ENCODE measurements at places on chromosomes 11 and 22.

GRCh38 chr11:131430473-131431208, 60.2 kb downstream of the NTM start:
- DNase-seq, result peak; percentile 57

DNA sequence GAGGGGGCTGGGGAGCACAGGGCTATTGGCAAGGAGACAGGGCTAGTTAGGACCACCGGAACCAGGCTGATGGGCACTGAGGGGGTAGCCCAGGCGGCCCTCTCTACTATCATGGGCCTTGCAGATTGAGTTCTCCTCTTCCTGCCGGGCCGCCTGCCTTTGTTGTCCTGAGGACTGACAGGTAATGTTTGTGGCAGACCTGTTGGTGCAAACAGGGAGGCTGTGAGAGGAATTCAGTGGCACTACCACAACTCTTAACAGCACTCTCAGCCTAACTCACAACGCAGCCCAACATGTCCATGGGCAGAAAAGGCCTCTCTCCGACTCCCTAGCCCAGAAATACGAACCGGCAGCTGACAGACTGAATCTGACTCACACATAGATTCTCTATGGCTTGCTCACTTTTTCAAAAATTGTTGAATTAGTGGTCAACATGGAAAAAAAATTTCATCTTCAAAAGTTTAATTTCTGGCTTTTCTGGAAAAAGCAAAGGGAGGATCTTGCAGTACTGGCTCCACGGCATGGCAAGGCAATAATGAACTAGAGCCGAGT, 11.4 kb downstream of the KCNJ5 start:
- peak; percentile 74 for DNase-seq

DNA sequence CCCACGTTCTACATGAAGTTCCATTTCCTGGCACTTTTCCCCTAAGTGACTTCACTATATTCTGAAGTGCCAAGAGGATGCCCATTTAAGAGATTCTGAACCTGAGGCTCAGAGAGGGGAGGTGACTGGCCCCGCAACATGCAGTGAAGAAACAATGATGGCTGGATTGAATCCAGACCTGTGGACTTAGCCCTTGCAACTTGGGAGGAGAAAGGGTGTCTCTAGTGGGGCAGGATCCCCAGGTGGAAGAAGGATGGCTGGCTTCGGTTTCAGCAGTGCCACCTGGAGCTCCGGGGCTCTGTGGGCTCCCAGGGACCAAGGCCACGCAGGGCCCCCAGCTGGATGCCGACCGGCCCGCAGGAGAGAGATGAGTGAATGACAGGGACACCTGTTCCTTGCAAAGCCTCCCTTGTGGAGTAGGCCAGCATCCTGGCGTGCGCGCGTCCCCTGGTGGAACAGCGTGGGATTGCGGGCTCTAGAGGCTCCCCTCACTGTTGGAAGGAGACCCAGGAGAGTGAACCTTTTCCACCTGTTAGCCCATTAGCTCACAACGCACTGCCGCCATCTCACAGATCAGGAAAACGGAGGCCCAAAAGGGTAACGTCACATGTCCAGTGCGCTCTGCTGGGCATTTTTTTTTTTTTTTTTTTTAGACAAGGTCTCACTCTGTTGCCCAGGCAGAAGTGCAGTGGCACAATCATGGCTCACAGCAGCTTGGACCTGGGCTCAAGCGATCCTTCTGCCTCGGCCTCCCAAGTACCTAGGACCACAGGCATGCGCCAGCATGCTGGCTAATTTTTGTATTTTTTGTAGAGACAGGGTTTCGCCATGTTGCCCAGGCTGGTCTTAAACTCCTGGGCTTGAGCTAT, 104.7 kb downstream of the KIAA1671 start:
- DNase-seq, result peak; percentile 6

GRCh38 chr22:33639588-33640254, 280.6 kb downstream of the LARGE1 start:
- no peak for DNase-seq

DNA sequence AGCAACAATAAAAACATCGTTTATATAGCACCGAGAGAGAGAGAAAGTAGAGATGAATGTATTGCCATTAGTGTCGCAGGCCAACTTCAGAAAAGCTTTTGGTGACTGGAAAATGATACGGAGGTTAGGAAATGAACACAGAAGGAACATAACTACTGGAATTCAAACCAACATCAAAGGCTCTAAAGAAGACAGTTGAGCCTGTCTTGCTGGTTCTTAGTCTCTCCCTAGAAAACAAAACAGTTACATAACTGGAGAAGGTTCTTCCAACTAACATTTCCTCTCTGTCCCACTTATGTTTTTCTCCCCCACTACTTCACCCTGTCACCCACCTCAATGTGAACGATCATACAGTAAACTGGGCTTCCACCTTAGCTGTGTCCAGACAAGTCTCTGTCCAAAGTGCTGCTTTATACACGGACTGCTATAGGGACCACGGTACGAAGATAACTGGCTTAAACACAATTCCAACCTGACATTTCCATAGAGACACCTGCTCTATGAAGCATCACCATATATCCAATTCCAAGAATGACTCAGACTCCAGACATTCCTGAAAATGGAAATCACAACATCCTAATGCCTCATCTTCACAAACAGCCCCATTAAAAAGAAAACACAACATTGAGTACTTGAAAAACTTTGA, 85.2 kb upstream of the ARHGAP32 start:
- no peak for DNase-seq

- peak; percentile 75 for DNase-seq
These were observed 51.7 kb downstream of the FLI1 start for GRCh38 chr11:128745311-128746136.

- DNase-seq, result peak; percentile 83
These were observed 58.3 kb downstream of the HSD17B12 start for GRCh38 chr11:43738600-43739409.

GRCh38 chr22:38071421-38072321, 12.3 kb downstream of the SLC16A8 start:
- DNase-seq, result no peak

DNA sequence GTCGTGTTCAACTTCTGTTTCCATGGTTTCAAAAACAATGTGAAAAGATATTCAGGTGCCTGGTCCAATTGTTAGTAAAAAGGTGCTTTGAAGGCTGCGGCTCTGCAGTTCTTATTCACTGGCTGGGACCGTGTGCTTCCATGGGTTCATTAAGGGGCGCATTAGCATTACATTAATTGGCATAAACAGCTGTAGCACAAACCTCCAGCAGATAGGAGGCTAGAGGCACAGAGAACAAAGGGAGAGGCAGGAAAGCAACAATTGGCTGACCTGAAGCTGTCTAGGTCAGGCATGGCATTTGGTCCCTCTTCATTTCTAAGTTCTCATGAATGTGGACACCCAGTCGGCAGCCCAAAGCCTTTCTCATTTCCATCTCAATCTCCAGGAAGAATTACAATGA, 16.6 kb downstream of the PAK1 start:
- no peak for DNase-seq

DNA sequence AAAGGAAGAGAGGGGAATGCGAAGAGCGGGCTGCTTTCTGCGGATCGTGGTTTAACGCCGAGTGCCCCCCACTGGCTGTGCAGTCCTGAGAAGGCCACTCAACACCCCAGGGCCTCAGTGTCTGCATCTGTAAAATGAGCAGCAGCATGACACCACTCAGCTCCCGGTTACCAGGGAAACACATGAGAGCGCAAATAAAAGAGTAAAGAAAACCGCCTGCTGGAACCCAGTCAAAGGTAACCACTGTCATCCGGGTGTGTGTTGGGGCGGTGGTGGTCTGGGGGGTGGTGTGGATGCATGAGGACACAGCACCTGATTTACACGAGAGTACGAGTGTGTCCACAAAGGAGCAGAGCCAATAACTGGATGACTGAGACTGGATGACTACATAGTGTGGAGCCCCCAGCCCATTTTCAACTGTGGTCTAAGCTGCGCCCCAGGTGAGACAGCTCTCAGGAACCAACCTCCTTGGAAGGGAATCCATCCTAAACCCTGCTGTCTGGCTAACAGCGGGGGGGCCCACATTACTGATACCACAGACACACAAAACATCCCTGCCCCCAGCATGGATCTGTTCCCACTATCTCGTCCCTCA, 5.7 kb downstream of the CELSR1 start:
- DNase-seq, result no peak

DNA sequence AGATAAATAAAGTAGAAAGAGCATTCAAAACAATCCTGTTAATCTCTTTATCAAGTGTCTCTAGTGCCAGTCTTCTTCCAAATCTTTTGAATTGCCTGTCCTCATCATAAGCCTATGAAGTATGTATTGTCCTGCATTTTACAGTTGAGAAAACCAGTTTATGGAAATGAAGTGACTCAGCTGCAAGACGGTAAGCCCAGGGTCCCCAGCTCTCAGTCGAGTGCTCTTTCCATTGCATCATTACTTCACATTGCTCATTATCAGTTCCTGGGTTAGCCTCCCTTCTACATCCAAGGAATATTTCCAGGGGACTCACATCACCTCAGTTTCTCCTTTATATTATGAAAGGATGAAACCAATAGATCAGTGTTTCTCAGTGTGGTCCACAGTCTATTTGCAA, 9.1 kb upstream of the P4HA3 start:
- no peak for DNase-seq

GRCh38 chr11:13229136-13229535, 48.5 kb upstream of the BMAL1 start:
- peak; percentile 22 for DNase-seq

DNA sequence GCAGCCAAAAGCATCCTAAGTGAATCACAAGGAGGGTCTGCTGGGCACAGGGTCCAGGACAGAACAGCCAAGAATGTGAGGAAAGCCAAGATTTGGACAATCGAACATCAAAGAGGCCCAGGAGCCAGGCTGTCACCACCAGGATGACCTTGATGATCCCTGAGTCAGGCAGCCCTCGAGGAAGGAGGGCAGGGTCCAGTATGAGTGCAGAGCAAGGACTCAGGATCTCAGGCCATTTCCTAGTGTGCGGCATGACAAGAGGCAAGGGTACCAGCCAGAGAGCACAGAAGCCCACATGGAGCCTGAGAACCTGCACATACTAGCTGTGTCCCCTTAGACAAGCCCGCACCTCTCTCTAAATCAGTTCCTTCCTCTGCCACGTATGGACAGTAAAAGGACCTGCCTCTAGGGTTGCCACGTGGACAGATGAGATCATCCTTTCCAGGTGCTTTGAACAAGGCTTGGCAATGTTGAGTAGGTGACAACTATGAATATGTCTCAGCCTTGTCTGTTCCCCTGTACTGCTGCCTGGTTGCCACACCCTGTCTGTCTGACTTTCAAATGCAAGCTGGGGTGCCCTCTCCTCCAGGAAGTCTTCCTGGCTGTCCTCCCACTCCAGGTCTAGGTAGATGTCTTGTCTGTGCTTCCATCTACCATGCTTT, 32.2 kb upstream of the ISX start:
- no peak for DNase-seq

GRCh38 chr11:12995188-12995587, 13.9 kb upstream of the RASSF10 start:
- DNase-seq, result peak; percentile 11

DNA sequence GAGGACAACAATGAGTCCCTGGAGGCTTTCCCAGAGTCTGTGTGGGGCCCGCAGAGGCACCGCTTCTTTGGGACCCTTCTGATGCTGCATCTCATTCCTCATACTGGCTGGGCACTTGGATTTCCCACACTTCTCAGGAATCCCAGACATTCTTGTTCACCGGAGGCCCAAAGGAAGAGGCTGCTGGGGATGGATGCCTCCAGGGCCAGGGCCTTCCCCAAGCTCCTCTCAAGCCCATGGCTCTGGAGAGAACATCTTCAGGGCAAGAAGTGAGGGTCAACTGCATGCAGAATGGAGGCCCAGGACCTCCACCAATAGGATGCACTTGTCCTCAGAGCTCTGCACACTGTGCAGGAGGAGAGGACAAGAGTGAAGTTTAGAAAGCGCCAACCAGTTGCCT, 34.6 kb downstream of the DKK3 start:
- peak; percentile 47 for DNase-seq

- no peak for DNase-seq
These were observed 37.8 kb upstream of the NAV2 start for GRCh38 chr11:19674836-19675235.

- DNase-seq, result no peak
These were observed 770 bp downstream of the METTL15 start for GRCh38 chr11:28108958-28109357.

- DNase-seq, result no peak
These were observed 4.2 kb upstream of the LRRC32 start for GRCh38 chr11:76674517-76675400.

DNA sequence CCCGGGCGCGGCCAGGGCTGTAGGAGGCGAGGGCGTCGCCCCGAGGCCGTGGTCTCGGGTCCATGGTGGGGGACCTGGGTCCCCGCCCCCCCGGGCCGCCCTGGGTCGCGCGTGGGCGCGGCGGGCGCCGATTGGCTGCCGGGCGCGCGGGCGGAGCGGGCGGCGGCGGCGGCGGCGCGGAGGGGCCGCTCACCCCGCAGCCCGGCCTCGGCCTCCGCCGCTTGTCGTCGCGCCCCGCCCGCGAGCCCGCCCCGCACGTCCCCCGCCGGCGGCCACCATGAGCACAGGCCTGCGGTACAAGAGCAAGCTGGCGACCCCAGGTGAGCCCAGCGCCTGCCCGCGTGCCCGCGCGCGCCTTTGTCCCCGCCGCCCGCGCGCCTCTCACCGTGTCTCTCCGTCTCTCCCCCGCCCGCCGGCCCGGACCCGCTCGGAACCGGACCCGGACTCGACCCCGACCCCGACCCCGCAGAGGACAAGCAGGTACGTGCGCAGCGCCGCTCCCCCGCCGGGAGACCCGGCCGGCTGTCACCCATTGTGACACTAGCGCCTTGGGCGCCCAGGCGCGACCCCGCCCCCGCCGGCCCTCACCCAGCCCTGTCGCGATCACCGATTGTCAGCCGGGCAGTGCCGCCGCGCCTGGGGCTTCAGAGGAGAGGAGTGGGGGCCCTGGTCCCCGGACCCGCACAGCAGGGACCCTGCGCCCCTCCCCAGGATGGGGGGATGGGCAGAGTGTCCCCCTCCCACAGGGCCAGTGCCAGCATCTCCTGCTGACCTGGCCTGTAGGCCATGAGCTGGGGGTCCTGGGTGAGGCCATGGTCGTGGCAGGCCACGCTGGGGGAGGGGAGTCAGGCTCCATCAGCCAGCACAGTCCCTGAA, at the start of gene SEPTIN5:
Gene SEPTIN5 (plus strand): TSS at position 192 of the 876 bp plus-strand sequence. CDS start 86 bp downstream, at position 278.
- no peak for DNase-seq

DNA sequence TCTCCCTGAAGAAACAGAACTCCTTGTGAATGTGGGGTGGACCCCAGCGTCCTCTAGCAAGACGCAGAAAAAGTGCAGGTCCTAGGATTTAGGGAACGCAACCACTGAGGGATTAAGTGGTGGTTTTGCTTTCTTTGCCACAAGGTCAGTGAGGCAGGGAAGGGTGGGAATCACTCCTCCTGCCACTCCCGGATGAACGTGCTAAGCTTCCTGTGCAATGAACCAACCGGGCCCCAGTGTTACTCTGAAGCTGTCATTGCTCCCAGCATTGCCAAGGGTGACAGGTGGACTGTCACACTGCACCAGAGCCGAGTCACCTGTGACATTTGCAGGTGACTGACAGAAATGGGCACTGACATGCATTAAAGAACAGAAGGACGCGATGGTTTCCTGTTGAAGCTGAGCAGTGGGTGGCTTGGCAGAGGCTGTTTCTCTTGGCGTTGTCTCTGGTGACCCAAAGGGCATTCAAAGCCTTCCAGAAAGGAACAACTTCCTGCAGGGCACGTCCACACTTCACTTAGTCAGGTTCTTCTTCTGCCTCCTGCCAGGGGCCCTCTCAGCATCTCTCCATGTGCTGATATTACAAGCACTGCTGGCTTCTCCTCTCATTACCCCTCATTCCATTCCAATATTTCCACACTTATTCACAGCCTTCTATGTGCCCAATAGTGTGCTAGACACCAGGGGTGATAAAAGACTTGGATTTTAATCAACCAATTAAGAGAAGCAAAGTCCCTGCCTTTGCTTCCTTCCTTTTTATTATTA, 9.7 kb downstream of the KIRREL3 start:
- peak; percentile 39 for DNase-seq

GRCh38 chr11:71381781-71382505, 66.2 kb downstream of the DHCR7 start:
- DNase-seq, result no peak

- no peak for DNase-seq
These were observed 117.5 kb upstream of the ALX4 start for GRCh38 chr11:44427432-44427831.

All from fibroblast of skin of right quadriceps (primary cell).